ENCODE measurements at places on chromosomes 2 and 18. TPM values are rescaled to one million over a fixed set of nuclear protein-coding genes. Genes with fewer than 3 reads are reported as not detected.
A peak's percentile ranks its signal among the peaks of the same experiment; 100 is the strongest.

The CYS1 gene
- 9.0 TPM for polyA plus RNA-seq

The C2orf66 gene
- polyA plus RNA-seq: 0.07 TPM

The REG1B gene
- polyA plus RNA-seq: not detected

The COLEC12 gene
- polyA plus RNA-seq: 3.0 TPM

- DNase-seq: no peak
Measured at GRCh38 chr18:3972291-3972930, 482.7 kb downstream of the DLGAP1 start.

DNA sequence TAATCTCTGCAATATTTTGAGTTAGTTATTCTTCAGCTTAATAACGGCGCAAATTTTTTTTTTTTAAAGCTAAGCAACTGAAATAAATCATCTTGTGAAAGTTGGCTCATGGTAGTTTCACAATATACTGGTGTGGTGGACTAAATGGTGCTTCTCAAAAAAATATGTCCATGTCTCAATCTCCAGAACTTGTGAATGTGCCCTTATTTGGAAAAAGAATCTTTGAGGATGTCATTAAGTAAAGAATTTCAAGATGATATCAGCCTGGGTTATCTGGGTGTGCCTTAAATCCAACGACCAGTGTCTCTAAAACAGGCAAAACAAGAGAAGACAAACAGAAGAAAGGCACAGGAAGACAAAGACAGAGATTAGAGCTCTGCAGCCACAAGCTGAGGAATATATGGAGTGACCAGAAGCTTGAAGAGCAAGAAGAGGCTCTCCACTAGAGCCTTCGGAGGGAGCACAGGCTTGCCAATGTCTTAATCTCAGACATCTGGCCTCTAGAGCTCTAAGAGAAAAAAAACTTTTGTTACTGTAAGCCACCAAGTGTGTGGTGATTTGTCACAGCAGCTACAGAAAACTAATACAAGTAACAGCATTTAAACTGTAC lies 71.4 kb downstream of the HNMT start:
- DNase-seq: no peak

DNA sequence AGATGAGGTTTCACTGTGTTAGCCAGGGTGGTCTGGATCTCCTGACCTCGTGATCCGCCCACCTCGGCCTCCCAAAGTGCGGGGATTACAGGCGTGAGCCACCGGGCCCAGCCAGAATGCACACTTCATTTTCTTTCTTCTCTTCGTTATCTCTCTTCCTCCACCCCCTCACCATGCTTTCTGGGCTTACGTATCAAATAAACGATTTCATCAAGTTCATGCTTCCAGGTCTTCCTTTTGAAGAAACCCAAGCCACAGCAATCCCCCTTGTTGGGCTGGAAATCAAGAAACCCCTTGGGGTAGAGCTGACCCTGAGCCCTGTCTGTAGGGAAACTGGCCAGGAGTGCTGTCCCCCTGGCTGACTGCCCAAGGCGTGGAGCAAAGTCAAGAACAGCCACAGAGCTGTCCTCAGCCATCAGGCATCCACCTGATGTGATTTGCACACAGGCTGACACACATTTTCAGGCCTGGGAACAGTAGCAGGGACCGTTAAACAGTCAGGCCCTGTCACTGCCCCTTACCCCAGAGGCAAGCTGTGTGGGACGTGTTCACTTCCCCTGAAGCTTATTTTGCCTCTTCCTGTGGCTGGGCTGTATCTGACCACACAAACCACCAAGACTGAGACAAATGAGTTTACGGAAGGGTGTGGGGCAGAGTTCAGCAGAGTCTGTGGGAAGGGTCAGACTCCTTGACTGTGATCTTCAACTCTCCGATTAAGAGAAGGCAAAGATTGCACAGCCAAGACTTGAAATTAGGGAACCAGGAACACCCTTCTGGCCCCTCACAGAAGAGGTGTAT lies 15.1 kb upstream of the NMUR1 start:
- no peak for DNase-seq

GRCh38 chr2:10608273-10608672 lies 81.5 kb downstream of the NOL10 start:
- DNase-seq: no peak

GRCh38 chr2:74843899-74844298 lies 10.0 kb downstream of the HK2 start:
- DNase-seq: peak; percentile 35

GRCh38 chr2:16525265-16525887 lies 140.3 kb downstream of the CYRIA start:
- DNase-seq: no peak

DNA sequence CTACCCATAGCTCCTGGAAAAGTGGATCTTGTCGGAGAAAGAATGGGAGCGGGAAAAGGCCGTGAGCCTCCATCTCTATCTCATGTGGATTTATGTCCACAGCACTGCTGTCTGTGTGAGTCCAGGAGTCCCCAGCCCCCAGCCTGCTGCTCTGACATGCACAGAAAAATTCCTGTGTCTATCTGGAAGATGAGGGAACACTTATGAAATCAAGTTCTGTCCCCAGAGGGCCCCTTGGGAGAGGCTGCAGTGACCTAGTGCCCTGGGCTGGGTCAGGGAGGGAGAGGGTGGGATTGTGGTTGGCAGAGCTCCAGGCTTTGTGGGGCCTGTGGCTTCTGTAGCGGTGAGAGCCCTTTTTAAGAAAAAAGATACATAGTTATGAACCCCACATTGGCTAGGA lies 37.6 kb downstream of the HJURP start:
- no peak for DNase-seq

- DNase-seq: no peak
Measured at GRCh38 chr2:37720533-37721200, 49.2 kb upstream of the CDC42EP3 start.
